ENCODE measurements at places on chromosomes 6 and 20.

DNA sequence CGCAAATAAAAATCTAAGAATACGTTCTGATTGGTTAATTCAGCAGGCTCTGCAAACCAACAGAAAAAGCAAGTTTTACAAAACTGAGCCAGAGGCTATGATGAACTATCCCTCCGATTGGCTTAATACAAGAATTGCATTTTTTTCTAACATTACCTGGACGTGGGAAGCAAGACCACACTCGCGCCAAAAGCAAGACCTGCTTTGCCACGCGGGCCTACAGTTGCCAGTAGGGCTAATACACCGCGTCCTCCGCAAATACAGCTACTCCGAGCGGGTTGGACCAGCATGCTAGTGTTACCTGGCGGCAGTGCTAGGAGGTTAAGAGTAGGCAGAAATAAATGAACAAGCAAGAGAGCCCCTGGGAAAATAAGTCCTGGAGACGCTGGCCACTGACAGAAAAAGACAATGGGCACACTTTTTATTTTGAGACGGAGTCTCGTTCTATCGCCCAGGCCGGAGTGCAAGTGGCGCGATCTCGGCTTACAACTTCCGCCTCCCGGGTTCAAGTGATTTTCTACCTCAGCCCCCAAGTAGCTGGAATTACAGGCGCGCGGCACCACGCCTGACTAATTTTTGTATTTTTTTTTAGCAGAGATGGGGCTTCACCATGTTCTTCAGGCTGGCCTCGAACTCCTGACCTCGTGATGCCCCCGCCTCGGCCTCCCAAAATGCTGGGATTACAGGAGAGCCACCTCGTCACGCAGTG, 131.9 kb upstream of the BTN3A2 start:
- peaks cover 28% of the 10 kb centered on the region for H3K4me1 ChIP-seq
- H3K27ac ChIP-seq, result peak overlapping the region; percentile 91
- H3K36me3 ChIP-seq, result no peaks in the 10 kb centered on the region
- H3K27me3 ChIP-seq, result no peaks in the 10 kb centered on the region
- H3K4me3 ChIP-seq, result peak overlapping the region; percentile 5
- DNase-seq, result peak; percentile 60

DNA sequence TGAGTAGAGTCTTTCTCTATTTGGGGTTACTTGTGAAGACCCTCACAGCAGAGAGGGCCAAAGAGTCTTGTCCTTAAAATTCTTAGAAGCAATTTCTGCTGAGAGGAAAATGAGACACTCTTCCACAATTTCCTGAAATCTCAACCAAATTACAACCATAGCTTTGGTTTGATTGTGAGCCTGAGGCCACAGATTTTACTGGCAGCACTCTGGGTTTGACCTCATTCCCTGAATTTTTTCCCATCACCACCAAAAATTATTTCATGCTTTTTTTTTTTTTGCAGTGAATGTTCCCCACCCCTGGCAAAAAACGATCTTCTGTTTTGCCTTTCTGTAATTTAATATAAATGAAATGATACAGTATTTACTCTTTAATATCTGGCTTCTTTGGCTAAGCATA, 125.5 kb downstream of the THEMIS start:
- no peaks in the 10 kb centered on the region for H3K36me3 ChIP-seq
- H3K27ac ChIP-seq, result no peak overlapping the region
- no peaks in the 10 kb centered on the region for H3K27me3 ChIP-seq
- no peak for DNase-seq

DNA sequence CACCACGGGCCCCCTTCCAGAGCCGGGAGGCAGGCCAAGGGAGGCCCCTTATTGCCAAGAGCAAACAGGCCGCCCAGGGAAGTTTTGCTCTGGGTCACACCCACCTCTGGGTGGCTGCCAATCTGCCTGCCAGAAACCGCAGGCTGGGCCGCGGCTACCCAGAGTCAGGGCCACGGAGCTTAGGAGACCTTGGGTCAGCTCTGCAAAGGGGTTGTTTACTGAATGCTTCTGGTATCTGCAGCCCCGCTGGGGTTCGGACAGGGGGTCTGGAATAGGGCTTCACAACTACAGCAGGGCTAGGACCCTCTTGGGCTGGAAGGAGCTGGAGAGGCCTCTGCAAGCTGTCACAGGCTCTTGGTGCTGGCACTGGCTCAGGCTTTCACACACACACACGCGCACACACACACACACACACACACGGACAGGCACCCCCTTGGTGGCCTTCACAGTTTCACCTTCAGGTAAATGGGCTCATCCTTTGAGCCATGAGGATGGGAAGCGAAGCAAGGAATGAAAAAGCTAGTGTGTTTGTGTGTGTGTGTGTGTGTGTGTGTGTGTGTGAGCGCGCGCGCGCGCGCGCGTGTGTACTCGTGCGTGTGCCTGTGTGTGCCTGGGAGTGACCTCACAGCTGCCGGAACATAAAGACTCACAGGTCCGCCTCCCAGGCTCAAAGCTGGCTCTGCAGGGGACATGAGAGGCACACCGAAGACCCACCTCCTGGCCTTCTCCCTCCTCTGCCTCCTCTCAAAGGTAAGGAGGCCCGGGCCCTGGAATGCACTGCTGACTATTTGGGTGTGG, at the start of gene CCN5:
TSS of gene CCN5 (plus strand) at position 669 of the 798 bp plus-strand sequence. CDS start at position 691, 22 bp downstream.
- H3K4me1 ChIP-seq, result peaks cover 12% of the 10 kb centered on the region
- no peak within 1 kb of the TSS for H3K27ac ChIP-seq
- peak; percentile 85 for DNase-seq
- no peak within 1 kb of the TSS for H3K4me3 ChIP-seq
- H3K36me3 ChIP-seq, result no peaks in the 10 kb centered on the region

GRCh38 chr6:147759093-147759492, 250.6 kb downstream of the SAMD5 start:
- H3K27ac ChIP-seq, result no peak overlapping the region
- DNase-seq, result no peak
- H3K27me3 ChIP-seq, result no peaks in the 10 kb centered on the region
- H3K36me3 ChIP-seq, result no peaks in the 10 kb centered on the region

GRCh38 chr6:26439151-26440125, 866 bp upstream of the BTN3A3 start:
- peak; percentile 6 for DNase-seq
- H3K36me3 ChIP-seq, result peaks cover 2% of the 10 kb centered on the region
- peak overlapping the region; percentile 94 for H3K27ac ChIP-seq

GRCh38 chr20:8425802-8426201, 293.7 kb downstream of the PLCB1 start:
- no peaks in the 10 kb centered on the region for H3K27me3 ChIP-seq
- H3K4me1 ChIP-seq, result peaks cover 25% of the 10 kb centered on the region
- no peak for DNase-seq
- no peaks in the 10 kb centered on the region for H3K36me3 ChIP-seq
- no peak overlapping the region for H3K4me3 ChIP-seq

DNA sequence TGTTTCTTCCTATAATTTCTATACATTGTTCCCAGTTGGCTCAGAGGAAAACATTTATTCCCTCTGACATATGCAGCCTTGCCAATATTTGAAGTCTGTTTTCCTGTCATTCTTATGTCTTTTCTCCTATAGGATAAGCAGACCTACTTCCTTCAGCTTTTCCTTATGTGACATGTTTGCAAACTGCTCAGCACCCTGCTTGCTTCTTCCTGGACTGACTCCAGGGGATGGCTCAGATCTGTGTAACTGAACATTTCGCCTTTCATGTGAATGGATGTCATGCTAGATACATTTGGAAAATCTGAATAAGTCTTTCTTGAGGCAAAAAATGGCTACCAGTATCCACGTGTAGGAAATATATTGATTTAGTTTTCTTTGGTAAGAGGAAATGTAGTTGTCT, 113.2 kb downstream of the CARMIL1 start:
- H3K4me1 ChIP-seq, result no peaks in the 10 kb centered on the region
- DNase-seq, result no peak
- no peak overlapping the region for H3K27ac ChIP-seq

- no peak overlapping the region for H3K27ac ChIP-seq
- H3K36me3 ChIP-seq, result no peaks in the 10 kb centered on the region
- peaks cover 2% of the 10 kb centered on the region for H3K4me1 ChIP-seq
- H3K4me3 ChIP-seq, result no peak overlapping the region
Observed at GRCh38 chr6:16124198-16125180, 4.4 kb upstream of the MYLIP start.

DNA sequence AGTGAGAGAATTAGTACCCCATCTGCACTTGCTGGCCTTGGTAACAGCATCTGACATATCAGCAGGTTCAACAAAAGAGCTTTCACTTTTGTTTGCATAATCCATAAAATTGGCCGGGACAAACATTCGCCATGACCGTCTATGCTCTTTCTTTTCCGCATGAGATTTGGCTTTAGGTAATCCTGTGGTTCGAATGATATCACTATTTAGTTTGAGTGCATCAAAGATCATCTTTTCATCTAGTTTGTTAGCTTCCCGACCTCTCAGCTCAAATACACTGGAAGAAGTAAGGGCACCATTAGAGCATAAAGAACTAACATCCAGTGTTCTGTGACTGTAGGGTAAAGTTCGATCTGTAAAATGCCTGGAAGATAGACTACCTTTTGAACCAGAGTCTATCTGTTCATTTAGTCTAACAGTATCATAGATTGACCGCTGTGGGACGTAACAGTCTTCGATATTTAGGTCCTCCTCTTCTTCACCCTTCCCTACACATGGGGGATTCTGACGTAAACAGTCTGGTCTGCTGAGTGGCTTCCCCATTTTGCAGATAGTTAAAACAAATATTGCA, 101.6 kb downstream of the DST start:
- peaks cover 5% of the 10 kb centered on the region for H3K36me3 ChIP-seq
- no peaks in the 10 kb centered on the region for H3K27me3 ChIP-seq
- H3K27ac ChIP-seq, result no peak overlapping the region
- peak overlapping the region; percentile 78 for H3K4me3 ChIP-seq
- no peak for DNase-seq

DNA sequence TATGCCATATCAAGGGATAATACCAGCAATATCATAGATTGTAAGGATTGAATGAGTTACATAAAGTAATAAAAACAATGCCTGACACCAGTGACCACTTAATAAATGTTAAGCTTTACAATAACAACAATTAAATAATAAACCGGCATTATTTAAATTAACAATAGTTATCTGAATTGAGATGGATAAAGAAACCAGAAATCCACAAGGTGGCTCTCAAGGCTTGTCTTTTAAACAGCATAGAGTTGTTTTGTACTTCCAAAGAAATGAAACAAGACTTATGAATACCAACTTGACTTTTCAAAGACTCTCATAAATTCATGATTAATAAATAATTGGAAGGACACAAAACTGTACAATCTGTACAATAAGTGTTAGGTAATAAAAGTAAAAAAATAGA, 203.1 kb downstream of the ASCC3 start:
- no peaks in the 10 kb centered on the region for H3K4me1 ChIP-seq
- H3K27me3 ChIP-seq, result no peaks in the 10 kb centered on the region
- no peak overlapping the region for H3K4me3 ChIP-seq

GRCh38 chr6:52497652-52498408, 77.7 kb downstream of the EFHC1 start:
- peaks cover 17% of the 10 kb centered on the region for H3K36me3 ChIP-seq
- no peak for DNase-seq
- H3K4me3 ChIP-seq, result no peak overlapping the region
- H3K27ac ChIP-seq, result no peak overlapping the region
- H3K4me1 ChIP-seq, result peaks cover 3% of the 10 kb centered on the region

DNA sequence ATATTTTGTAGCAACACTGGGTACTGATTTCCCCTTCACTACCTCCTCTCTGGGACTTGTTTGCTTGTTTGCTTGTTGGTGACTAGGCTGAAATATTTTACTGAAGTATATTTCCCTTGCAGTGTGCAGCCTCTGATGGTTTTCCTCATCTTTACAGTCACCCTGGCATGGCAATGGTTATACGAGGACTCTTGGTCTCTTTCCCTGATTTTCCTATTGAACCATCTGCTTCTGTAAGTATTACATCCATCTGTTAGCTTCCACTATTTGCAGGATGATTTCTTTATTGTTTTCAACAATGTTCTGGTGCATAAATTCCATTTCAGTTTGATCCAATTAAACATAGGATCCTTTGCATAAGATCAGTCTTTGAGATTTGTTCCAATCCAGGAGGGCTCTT, 465.1 kb downstream of the MEI4 start:
- DNase-seq, result no peak
- H3K27me3 ChIP-seq, result no peaks in the 10 kb centered on the region
- H3K27ac ChIP-seq, result no peak overlapping the region
- no peak overlapping the region for H3K4me3 ChIP-seq
- no peaks in the 10 kb centered on the region for H3K36me3 ChIP-seq

DNA sequence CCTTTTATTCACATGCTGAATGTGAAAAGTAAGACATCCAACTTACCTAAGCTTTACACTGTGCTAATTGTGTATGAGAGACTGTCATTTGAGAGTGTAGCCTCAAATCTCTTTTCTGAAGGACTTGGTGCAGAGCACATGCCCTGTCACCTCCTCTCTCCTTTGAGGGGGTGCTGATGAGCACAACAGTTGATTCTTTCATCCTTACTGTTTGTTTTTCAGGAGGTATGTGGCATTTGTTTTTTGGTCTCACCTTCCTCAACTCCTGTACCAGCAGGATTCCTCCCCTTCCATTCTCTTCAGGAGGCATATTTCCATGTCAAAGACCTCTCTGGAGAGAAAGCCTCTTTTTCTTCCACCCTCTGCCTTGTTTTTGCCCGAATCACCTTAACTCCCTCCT, 252.6 kb upstream of the CITED2 start:
- H3K4me1 ChIP-seq, result peaks cover 22% of the 10 kb centered on the region
- no peak overlapping the region for H3K4me3 ChIP-seq
- no peaks in the 10 kb centered on the region for H3K36me3 ChIP-seq
- H3K27ac ChIP-seq, result peak overlapping the region; percentile 69
- no peak for DNase-seq

DNA sequence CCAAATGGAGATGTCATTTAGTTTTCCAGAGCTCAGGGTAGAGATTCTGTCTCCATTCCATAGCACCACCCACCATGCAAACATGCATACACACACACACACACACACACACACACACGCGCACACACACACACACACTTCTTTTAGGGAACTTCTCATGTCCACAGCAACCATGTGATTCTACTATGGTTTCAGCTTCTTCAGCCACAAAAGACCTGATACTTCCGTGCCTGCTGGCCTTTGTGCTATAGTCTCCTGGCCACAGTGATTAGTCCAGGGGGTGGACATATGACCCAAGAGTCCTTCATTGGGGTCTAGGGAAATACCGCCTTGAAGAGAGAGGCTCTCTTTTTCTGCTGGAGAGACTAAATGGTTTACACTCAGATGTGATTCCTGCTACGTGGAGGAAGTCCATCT, 53.5 kb downstream of the CARMIL1 start:
- peaks cover 21% of the 10 kb centered on the region for H3K4me1 ChIP-seq
- H3K4me3 ChIP-seq, result no peak overlapping the region
- H3K36me3 ChIP-seq, result no peaks in the 10 kb centered on the region
- H3K27me3 ChIP-seq, result no peaks in the 10 kb centered on the region
- no peak overlapping the region for H3K27ac ChIP-seq
- DNase-seq, result peak; percentile 78

GRCh38 chr6:7052443-7053011, 55.2 kb upstream of the RREB1 start:
- peaks cover 35% of the 10 kb centered on the region for H3K4me1 ChIP-seq
- peak overlapping the region; percentile 29 for H3K27ac ChIP-seq
- no peaks in the 10 kb centered on the region for H3K36me3 ChIP-seq
- no peaks in the 10 kb centered on the region for H3K27me3 ChIP-seq
